GM12878 (cell line): ENCODE measurements at places on chromosomes 11 and 22. TPM values are rescaled to one million over a fixed set of nuclear protein-coding genes. Genes with fewer than 3 reads are reported as not detected.

Gene PKNOX2
- total RNA-seq: not detected in 2 replicates

DNA sequence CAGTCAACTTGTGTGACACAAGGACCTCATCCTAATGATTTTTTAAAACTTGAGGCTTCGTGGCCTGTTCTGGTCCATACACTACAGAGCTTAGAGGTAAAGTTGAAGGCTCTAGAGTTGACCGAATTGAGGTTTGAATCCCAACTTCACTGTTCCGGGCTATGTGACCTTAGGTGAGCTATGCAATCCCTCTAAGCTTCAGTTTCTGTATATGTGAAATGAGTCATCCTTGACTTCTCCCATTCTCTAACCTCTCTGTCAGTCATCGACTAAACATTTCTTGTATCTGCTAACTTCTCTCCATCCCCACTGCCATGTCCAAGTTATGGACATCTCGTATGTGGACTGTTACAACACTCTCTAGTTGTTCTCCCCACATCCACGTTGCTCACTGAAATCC lies 178.2 kb upstream of the TMEM45B start:
- no peak overlapping the region for H3K27ac ChIP-seq
- DNase-seq: no peak
- H3K4me3 ChIP-seq: no peak overlapping the region
- H3K27me3 ChIP-seq: no peaks in the 10 kb centered on the region
- no peaks in the 10 kb centered on the region for H3K36me3 ChIP-seq

DNA sequence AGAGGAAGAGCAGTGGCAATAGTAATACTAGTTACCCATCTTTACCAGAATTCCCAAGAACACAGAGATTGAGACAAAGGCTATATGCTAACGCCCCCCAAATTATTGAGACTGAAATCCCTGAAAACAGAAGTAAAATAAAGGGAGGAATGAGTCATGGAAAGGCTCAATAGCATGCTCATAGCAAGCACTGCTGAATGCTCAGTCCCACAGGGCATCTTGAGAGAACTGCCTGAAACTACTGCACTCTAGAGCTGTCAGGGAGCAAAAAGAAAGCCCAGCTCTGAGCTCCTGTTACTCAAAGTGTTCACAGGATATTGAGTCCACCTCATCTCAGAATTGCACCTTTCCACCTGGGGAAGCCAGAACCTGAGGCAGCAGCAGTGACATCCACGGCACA lies 44.1 kb upstream of the FIBIN start:
- H3K36me3 ChIP-seq: no peaks in the 10 kb centered on the region
- no peaks in the 10 kb centered on the region for H3K27me3 ChIP-seq
- DNase-seq: no peak
- H3K27ac ChIP-seq: no peak overlapping the region
- no peak overlapping the region for H3K4me3 ChIP-seq

DNA sequence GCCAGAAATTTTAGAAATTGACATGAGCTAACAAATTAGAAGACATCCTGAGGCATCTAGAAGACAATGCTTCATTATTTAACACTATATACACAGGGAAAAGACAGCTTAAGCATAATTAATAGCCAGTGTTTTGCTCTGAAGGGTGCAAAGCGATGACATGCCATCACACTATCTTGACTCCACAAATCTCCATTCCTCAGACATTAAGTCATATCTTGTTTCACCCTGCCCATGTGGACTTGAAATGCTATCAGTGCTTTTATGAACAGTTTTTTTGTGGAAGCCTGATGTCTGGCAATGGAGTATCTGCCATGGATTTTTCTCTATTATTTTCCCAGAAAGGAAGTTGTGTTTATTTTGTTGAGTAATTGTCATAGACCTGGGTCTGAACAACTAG lies 2.3 kb downstream of the CARD18 start:
- no peaks in the 10 kb centered on the region for H3K36me3 ChIP-seq
- no peaks in the 10 kb centered on the region for H3K4me1 ChIP-seq
- no peak overlapping the region for H3K4me3 ChIP-seq
- no peak for DNase-seq
- peaks cover 3% of the 10 kb centered on the region; the same call in 1 of the 2 replicates for H3K27me3 ChIP-seq

DNA sequence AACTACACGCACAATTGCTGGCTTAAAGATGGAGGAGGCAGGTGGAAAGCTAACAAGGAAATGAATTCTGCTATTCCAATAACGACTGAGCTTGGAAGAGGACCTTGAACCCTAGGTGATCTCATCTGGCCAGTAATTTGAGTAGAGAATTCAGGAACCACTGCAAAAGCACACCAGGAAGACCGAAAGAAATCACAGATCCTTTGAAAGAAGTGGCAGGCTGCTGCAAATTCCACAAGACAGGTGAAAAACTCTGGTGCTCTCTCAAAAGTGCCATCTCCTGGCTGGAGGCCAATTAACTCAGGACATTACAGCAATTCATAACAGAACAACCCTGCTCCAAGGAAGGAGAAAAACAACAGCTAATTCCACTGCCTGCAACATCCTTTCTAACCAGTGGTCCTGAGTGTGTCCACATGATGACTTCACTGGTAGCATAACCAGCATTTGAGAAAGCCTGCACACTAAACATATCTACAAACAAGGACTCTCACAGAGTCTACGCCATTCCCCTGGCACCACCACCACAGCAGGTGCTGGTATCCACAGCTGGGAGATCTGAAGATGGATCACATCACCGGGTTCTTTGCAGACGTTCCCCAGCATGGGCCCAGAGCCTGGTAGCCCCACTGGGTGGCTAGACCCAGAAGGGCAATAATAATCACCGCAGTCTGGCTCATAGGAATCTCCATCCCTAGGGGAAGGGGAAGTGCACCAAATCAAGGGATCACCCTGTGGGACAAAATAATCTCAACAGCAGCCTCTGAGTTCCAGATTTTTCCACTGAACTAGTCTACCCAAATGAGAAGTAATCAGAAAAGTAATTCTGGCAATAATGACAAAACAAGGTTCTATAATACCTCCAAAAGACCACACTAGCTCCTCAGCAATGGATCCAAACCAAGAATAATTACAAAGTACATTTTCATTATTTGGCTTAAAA lies 44.9 kb upstream of the CLTCL1 start:
- H3K4me1 ChIP-seq: no peaks in the 10 kb centered on the region
- H3K36me3 ChIP-seq: peaks cover 21% of the 10 kb centered on the region
- DNase-seq: no peak
- H3K4me3 ChIP-seq: no peak overlapping the region
- H3K27ac ChIP-seq: no peak overlapping the region

DNA sequence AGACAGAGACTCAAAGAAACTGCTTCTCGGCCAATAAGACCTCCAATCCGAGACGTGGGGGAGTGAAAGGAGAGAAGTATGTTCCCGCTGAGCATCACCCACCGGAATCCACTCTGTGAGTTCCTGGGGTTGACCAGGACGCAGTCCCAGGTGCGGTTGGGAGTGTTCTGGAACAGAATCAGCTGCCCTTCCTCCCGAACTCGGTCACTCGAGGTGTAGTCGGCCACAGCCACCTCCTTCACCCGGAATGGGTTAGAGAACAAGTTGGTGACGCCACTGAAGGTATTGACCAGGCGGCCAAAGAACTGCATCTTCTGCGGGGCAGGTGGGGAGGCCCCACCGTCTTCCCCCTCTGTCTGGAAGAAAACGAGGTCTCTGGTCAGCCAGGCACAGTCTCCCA lies 12.5 kb downstream of the PLA2G6 start:
- no peaks in the 10 kb centered on the region for H3K27me3 ChIP-seq
- no peak overlapping the region for H3K4me3 ChIP-seq
- H3K27ac ChIP-seq: no peak overlapping the region
- H3K36me3 ChIP-seq: peaks cover 4% of the 10 kb centered on the region; the same call in 1 of the 2 replicates
- no peaks in the 10 kb centered on the region for H3K4me1 ChIP-seq
- DNase-seq: no peak

DNA sequence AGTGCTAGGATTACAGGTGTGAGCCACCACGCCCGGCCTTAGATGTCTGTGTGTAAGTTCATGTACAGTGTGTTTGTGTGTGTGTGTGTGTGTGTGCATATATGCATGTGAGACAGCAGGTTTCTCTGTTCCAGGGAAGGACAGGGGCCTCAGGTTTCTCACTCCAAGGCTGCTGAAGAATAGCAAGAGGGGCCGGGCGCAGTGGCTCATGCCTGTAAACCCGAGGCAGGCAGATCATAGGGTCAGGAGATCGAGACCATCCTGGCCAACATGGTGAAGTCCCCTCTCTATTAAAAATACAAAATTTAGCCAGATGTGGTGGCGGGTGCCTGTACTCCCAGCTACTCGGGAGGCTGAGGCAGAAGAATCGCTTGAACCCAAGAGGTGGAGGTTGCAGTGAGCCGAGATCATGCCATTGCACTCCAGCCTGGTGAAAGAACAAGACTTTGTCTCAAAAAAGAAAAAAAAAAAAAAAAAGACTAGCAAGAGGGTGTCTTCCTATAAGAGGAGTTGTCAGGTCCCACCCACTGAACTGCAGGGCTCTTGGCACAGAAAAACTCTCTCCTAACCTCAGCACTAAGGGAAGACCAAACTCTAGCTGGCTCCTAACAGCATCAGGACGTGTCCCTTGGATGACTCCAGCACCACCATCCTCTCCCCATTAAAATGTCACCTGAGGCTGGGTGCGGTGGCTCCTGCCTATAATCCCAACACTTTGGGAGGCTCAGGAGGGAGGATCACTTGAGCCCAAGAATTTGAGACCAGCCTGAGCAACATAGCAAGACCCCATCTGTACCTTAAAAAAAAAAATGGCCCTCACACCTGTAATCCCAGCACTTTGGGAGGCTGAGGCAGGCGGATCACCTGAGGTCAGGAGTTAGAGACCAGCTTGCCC lies 40.0 kb downstream of the TST start:
- H3K4me1 ChIP-seq: no peaks in the 10 kb centered on the region; the same call in 1 of the 2 replicates
- H3K36me3 ChIP-seq: no peaks in the 10 kb centered on the region
- DNase-seq: no peak
- H3K27ac ChIP-seq: no peak overlapping the region
- no peaks in the 10 kb centered on the region; the same call in 1 of the 2 replicates for H3K27me3 ChIP-seq

- no peak for DNase-seq
- no peaks in the 10 kb centered on the region for H3K4me1 ChIP-seq
- H3K27ac ChIP-seq: no peak overlapping the region
- no peak overlapping the region for H3K4me3 ChIP-seq
- H3K36me3 ChIP-seq: no peaks in the 10 kb centered on the region
Observed at GRCh38 chr11:86740628-86741483, 59.5 kb upstream of the PRSS23 start.

Gene CASP5
- not detected in 2 replicates for total RNA-seq

DNA sequence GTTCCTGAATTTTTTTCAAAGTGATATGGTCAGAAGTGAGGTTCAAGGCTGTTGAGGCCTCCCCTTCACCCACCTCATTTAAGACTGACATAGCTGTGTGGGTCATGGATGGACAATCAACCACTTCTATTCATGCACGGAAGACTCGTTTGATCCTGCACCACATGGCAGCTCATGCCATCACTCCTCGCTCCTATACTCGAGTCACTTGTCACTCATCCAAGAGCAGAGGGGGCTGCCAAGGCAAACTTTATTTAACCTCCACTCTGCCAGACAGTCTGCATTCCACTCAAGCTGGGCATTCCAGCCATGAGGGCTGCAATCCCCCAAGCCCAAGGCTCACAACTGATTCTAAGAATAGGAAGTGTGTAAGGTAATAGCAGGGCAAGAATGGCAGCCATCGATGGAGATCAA lies 34.1 kb downstream of the SNX19 start:
- peak overlapping the region; percentile 8; the same call in 1 of the 2 replicates for H3K27ac ChIP-seq
- H3K36me3 ChIP-seq: peaks cover 24% of the 10 kb centered on the region
- no peaks in the 10 kb centered on the region for H3K4me1 ChIP-seq
- no peak overlapping the region for H3K4me3 ChIP-seq
- no peak for DNase-seq
- no peaks in the 10 kb centered on the region for H3K27me3 ChIP-seq

DNA sequence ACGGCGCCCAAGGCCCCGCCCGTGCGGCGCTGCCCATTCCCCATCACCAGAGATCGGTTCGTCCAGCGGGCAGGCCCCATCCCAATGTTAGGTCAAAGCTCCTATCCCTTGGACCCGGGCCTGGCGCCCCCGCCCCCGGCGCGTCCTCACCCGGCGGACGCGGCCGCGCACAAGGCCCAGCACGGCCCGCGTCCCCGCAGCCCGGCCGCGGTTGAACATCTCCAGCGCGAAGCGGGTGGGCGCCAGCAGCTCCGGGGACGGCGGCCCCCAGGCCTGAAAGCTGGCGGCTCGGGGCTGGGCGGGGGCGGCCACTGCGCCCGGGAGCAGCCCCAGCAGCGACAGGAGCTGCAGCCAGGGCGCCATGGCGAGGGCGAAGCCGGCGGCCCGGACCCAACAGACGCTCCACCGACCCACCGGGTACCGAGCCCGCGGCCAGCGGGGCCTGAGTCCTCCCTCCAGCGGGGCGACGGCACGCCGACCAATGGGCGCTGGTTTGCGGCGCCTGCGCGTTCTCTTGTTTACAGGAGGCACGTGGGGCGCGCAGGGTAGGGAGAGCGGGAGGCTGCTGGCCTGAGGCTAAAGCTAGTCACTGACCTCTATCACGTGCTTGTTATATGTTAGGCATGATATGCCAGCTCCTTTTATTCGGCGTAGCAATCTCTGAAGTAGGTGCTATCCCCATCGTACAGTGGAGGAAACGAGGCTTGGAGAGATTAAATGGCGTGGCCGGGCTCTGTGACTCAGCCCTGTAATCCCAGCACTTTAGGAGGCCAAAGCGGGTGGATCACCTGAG lies at the start of gene CTSF:
Gene CTSF, minus strand, starts transcription at position 483 of the 793 bp plus-strand sequence. Its CDS starts 120 bp downstream, at position 363.
- H3K4me1 ChIP-seq: no peaks in the 10 kb centered on the region
- peaks cover 6% of the 10 kb centered on the region for H3K27me3 ChIP-seq
- H3K4me3 ChIP-seq: peak within 1 kb of the TSS; percentile 60; the same call in 1 of the 2 replicates
- H3K36me3 ChIP-seq: no peaks in the 10 kb centered on the region
- DNase-seq: no peak

GRCh38 chr11:67356387-67356863 lies 3.1 kb upstream of the POLD4 start:
- no peaks in the 10 kb centered on the region for H3K36me3 ChIP-seq
- peak overlapping the region; percentile 67 for H3K27ac ChIP-seq
- peak overlapping the region; percentile 51; the same call in 1 of the 2 replicates for H3K4me3 ChIP-seq
- no peak for DNase-seq

Gene CELSR1
- total RNA-seq: 0.74 and 0.90 TPM in 2 replicates

DNA sequence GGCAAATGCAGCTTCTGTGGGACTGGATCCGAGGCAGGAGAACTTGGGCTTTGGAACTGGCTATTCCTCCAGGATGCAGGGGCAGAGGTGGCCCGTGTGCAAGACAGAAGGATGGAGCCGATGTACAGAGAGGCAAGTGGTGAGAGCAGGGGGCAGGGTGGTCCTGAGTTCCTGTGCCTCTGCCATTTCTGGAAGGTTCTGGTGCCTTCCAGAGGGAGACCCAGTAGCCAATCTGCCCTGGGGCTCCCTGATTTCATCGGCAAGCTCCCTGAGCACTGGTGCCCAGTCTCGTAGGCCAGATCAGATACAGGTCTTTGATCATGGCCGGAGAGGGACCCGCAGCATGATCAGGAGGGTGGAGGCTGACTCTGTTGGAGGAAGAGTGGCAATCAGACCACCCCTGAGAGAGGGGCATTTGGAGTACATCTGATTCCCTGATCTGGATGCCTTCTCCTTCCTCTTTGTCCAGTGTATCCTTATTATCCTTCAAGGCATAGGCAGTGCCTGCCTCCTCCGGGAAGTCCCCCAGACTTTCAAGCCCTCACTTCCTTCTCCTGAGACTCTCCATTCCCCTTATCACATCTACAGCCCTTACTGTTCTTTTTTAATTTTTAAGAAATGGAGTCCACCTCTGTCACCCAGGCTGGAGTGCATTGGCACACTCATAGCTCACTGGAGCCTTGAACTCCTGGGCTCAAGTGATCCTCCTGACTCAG lies 9.7 kb downstream of the MRGPRD start:
- H3K36me3 ChIP-seq: no peaks in the 10 kb centered on the region
- DNase-seq: no peak
- H3K4me3 ChIP-seq: no peak overlapping the region
- no peaks in the 10 kb centered on the region for H3K4me1 ChIP-seq
- H3K27me3 ChIP-seq: no peaks in the 10 kb centered on the region; the same call in 1 of the 2 replicates

- no peaks in the 10 kb centered on the region for H3K36me3 ChIP-seq
- H3K4me1 ChIP-seq: peaks cover 15% of the 10 kb centered on the region
- DNase-seq: peak; percentile 40
- no peak overlapping the region for H3K4me3 ChIP-seq
Observed at GRCh38 chr22:43085658-43086606, 3.3 kb downstream of the TTLL1 start.

Gene KCNA4
- not detected in 2 replicates for total RNA-seq
